T-helper 17 cell (primary cell): ENCODE measurements at places on chromosomes 5 and 9.

- no peak for DNase-seq
Measured at GRCh38 chr5:151020304-151021110, at the start of gene GPX3. Gene GPX3 (plus strand): TSS chr5:151020591. CDS start chr5:151020655, 64 bp downstream.

DNA sequence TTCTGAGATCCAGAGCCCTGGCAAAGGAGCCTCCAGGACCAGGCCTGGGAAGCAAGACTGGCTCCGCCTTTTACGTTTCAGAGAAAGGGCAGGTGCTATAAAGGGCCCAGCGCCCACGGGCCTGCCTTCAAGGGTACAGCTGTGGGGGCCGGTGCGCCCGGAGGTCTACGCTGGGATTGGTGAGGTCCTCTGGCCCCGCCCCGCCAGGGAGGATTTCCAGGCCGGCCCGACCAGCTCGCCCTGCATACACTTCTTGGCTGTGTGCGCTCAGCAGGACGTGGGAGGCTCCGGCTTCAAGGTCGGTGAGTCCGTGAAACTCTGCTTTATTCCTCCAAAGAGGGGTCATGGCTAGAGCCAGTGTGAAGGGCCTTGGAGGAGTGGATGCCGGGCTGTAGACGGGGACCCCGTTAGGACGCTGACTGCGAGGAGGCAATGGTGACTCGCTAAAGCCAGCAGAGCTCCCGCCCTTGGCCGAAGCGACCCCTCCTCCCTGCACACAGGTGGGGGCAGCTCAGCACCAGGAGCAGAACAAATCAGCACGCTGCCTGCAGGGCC lies at the start of gene CKMT2:
Gene CKMT2 (plus strand): TSS at position 243 of the 555 bp plus-strand sequence. CDS start 17,811 bp downstream, outside the sequence.
- DNase-seq: no peak

GRCh38 chr9:131395157-131396098 lies 1.5 kb downstream of the PRRC2B start:
- DNase-seq: peak; percentile 53

GRCh38 chr5:115671939-115672338 lies 46.1 kb upstream of the TMED7 start:
- DNase-seq: no peak

- no peak for DNase-seq
Measured at GRCh38 chr9:119086590-119086989, 282.6 kb downstream of the BRINP1 start.

DNA sequence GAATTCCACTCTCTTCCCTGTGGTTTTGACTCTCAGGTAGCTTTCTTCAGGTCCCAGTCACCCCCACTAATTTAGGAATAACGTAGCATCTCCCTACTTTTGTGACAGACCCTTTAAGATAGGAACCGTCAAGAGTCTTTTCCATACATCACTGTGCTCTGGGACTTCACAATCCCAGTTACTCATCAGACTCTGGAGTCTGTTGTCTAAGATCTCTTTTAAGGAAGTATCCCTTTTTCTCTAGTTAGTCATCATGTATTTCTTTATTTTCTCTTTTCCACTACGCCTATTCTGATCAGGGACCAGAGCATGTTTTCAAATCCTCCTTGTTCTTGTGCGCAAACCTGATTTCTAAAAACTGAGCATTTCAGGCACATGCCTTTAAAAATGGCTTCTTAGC lies 143.0 kb downstream of the GOLPH3 start:
- no peak for DNase-seq

DNA sequence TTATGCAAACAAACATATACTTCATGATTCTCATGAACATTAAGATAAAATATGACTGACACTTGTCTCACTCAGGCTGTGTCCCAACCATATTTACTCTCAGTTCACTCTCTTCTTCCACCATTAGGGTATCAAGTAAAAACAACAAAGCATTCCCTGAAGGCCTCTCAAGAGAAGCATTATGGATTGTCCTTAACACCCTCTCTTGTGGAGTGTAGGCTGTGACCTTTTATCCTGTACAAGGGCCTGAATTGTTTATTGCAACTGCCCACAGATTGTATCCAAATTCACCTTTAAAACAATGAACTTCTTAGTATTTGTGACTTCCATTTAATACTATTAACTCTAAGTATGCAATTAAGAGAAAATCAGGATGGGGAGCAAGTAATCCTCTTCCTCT lies 78.1 kb downstream of the RICTOR start:
- no peak for DNase-seq

- no peak for DNase-seq
Measured at GRCh38 chr5:53041071-53041692, 52.0 kb downstream of the ITGA2 start.

GRCh38 chr9:138075496-138075895 lies 197.9 kb downstream of the CACNA1B start:
- DNase-seq: no peak

GRCh38 chr5:98940581-98940980 lies 11.8 kb upstream of the CHD1 start:
- no peak for DNase-seq

DNA sequence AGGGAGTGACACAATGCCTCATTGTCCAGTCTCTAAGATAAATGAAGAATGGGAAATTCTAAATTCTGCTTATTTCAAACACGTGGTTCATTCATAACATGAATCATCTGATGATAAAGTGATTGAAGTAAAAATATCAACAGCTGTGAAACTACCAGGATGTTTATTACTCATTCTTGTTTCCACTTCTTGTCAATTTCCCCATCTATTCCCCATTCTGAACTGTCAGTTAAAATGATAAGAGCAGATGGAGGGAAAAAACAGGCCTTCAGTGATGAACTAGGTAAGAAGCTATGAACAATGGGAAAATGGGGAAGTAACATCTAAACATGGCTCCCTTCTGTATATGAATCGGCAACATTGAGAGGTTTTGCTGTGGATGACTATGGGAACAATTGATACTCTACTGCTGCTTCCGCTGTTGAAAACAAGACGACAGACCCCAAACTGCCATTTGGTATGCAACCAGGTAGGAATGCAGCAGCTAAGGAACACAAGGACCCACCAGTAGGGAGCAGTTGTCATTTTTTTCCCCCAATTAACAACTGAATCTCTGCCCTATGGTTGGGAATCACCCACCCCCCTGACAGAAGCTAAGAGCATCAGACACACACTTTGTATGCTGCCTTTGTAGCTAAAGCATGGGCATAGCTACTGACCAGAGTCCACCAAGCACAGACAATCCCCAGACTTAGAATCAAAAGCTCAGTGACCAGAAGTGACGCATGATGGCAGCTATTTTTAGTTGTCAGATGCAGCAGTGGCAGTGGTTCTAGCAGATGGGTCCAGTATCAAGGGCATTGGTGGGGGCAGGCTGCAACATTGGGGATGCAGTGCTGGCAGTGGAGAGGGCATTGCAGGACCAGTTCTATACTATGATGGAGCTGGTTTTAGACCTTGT lies 52.9 kb upstream of the ZNF366 start:
- no peak for DNase-seq

GRCh38 chr9:135848341-135849047 lies 58.9 kb downstream of the CAMSAP1 start:
- DNase-seq: no peak

DNA sequence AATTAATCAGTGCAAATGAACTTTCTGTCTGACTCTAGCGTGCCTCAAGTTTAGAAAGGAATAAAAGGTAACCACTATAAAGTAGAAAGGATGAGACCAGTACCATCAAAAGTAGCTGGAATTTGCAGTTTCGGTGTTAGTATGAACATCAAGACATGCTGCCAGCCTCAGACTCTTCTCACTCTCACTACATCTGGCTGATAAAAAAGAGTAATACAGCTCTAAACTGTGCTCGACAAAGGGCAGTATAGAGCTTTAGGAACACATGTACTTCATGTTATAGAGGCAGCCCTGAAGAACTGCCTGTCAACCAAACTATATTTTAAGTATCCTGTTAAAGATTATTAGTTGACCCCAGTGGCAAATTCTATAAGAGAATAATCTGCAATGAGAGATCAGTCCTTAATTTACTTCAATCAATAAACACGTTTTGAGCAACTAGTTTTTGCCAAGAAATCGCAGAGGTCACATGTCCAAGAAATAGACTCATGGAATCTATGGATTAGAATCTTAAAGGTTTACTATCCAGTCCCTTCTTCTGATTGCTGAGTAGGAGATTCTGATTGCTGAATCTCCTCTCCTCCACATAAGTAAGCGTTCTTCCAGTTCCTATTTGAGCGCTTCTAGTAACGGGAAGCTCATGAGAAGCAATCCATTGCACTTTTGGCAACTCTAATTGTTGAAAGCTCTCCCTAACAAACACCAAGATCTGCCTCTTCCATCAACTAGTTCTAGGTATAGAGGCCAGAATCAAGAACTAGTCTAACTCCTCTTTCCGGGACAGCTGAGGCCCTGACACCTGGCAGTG lies 941 bp downstream of the XPA start:
- DNase-seq: no peak

DNA sequence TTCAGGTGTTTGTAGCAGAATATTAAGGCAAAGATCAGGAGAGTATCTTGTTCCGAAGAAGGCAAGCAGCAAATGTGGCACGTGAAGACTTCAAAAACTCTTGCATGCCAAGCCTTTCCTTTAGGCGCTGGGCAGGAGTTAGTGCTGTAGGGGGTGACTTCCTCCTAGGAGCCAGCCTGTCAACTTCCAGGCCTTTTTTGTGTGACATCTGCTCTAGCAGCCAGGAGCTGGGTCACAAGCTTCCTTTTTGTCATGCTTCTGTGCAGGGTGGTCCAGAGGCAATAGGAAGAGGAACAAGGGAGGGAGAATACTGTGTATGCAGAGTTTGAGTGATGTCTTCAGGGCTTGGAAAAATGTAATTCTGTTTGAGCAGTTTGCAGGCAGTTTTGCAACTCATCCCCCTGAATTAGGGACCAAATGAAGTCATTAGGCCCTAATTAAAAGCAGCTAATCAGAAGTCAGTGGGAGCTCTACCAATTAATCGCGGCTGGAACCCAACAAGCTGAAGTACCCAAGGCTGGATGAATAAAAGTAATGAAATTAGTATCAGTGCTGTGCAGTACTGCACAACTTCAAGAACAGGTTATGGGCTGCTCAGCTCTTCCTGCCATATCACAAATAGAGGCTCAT lies 53.5 kb downstream of the TLR4 start:
- DNase-seq: no peak

DNA sequence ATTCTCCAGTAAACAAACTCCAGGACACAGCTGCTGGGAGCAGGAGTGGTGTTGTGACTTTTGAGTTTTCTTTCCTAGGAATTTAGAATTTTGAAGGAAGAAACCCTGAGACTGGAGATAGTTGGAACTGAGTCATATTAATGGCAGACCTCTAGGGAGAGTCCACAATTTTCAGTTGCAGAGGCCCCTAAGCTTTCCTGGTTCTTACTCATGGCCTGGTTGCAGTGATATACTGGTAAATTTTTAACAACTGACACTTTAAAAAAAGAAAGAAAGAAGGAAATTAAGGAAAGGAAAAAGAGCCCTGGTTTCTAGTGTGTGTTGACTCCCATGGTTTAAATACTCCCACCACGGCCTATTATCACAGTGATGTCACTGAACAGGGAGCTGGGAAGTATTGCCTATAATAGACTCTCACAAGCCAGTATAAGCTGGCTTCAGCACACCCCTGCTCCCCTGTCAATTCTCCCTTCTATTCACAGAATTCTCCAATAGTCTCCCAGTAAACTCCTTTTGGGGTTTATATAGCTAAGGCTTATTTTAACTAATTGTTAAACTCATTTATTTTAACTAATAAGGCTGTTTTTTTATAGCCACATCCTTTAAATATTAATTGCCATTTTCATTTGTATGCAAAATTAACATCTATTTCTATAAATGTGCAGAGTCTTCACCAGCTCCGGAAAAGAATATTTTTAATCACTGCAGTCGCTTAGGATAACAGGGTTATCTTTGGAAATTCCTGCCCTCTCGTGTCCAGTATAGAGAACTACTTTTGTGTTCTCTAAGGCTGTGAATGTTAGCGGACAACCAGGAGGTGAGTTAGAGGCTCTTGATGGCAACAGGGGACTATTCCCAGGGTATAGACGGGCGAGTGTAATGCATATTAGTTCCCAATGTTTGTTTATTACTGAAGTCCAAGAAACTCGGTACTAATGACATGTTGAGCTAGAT lies 59.7 kb downstream of the GGTA1 start:
- no peak for DNase-seq

- DNase-seq: no peak
Measured at GRCh38 chr5:175448276-175448675, 4.3 kb upstream of the DRD1 start.

DNA sequence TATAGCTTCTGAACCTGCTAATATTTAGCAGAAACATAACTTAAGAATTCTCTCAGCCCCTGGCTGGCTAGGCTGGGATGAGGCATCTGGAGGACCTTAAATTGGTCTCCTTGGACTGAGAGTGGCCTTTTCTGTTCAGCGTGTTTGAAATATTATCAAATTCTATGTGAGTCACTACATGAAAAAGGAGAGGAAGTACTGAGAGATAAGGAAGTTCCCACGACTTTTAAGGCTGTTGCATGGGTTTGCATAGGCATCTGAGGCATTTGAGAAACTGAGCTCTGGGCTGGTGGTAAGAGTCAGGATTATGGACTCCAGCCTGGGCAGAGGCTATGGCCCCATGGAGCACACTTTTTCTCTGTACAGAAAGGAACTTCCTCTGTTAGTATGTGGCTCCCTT lies 816.2 kb upstream of the GRAMD2B start:
- no peak for DNase-seq

GRCh38 chr9:84758817-84759216 lies 89.3 kb downstream of the NTRK2 start:
- no peak for DNase-seq

DNA sequence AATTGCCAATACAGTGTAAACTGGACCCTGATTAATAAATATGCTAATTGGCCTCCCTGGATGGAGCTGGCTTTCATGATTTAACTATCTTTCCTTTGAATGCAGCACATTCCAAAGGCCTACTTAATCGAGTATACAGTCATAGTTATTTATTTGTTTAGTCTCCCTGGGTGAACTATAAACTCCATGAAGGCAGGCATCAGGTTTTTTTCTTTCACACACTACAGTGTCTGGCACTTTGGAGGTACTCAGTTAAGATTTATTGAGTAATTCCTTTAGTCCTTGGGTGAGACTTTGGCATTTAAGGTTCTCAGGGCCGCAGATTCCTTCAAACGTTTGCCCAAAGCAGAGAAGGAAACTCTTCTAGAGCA lies 20.5 kb downstream of the RUSC2 start:
- DNase-seq: no peak

DNA sequence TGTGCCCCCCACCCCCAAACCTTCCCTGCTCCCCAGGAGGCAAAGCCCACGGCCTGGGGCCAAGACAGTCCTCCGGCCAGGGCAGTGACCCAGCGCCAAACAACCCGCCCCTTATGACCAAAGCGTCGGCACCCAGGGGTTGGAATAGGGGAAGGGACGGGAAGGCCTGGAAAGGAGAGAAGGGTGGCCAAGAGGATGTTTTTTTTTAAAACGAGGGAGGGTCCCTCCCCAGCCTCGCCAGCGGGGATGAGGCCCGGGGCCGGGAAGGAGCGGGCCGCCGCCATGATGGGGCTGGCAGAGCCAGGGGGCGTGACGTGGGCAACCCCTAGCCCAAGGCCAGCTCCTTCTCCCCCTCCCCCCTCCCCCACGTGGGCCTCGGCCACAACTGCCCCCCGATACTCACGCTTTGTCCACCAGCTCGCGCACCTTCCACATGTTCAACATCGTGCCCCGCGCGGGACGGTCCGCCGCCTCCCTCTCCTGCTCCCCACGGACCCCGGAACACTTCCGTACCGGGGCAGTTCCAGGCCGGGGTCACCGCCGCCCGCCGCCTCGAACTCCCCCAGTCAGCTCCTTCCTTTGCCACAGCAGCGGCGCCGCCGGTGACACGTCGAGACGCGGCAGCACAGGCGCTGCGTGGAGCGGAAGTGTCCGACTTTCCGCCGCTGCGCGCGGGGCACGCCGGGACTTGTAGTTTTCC lies at the start of gene CLINT1:
Gene CLINT1 (minus strand): TSS at position 619 of the 700 bp plus-strand sequence. CDS start 175 bp downstream, at position 444.
- DNase-seq: peak; percentile 82

- no peak for DNase-seq
Measured at GRCh38 chr9:127122176-127123063, at the start of gene ANGPTL2. Gene ANGPTL2 (minus strand): TSS chr9:127122635. CDS start chr9:127108731, 13,904 bp downstream.
